ENCODE measurements at places on chromosomes 12 and 14.

DNA sequence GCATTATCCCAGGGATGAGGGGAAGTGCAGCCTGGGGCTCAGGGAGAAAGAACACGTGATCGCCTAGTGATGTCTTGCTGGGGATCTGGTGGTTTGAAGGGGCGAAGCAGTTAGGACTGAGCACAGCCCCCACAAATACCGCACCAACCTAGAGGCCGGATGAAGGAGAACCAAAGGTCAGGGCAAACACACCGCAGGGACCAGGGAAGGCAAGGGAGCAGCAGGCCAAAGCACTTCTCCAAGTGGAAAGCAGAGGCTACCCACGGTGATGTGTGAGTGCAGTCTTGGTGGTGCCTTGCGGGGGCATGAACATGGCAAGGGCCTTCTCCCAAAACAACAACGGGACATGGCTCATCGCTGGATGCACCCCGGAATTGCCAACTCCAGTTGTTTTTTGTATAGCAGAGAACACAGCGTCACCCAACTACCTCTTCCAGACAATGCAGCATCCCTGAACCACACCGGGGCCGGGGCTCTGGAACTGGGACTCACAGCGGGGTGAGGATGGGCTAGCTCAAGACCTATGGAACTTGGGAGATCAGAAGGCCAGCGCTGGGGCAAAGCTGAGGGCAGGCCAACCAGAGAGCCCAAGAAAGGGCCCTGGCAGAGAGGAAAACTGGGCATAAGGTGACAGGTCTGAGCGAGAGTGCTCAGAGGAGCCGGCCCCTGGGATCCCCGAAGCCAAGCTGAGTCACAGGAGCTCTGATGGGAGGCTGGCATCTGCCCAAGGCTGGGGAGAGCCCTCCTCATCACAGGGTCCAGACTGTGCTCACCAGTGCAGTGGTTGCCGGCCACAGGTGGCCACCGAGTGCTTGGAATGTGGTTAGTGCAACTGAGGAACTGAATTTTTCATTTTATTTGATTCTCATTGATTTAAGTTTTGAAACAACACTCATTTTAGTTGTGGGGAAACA lies 11.1 kb downstream of the GALNT16 start:
- DNase-seq: no peak

DNA sequence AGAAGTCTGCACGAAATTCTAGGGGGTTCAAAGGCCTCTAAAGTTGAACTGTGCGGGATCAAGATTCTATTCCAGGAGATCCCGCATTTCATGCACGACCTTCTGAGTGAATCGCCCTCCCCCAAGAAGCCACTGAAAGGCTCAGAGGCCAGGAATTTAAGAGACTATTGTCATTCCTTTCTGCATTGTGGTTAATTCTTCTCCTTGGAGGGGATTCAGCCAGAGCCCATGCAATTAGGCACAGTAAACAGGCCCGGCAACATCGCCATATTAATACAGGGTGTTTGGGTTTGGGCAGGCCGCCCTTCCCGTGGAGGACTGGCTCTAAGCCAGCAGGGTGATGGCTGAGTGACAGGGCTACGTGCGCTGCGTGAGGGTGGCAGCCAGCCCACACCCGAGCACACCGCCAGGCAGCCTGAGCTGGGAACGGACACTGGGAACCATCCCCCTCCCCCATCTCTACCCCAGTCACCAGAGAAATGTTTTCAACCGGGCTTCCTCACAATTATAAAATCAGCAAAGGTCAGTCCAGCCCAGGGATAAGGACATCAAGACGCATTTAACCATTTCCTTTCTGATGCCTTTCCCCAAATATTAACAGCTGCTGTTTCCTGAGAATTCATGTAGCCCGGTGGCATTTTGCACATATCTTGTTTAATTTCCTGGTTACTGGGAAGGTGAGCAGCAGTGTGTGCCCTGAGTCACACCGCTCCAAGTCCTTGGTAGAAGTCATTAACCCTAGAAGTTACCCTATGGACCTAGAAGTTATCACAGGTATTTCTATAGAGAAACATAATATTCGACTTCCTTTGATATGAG lies 12.5 kb downstream of the EGLN3 start:
- peak; percentile 15 for DNase-seq

DNA sequence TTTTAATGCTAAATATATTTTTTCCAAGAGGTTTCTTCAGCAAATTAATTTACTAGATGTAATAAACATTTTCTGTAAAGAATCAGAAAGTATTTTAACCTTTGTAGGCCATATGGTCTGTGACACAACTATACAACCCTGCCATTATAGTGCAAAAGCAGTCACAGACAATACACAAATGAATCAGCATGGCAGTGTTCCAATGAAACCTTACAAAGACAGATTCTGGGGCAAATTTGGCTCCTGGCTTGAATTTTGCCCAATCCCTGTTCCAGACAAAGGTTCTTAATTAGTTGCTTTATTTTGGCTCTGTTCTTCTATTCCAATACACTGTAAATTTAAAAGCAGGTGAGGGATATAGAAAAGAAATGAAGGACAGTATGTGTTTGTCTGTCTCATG lies 352.5 kb downstream of the C12orf50 start:
- DNase-seq: no peak

- no peak for DNase-seq
Observed at GRCh38 chr12:106193394-106194215, 54.2 kb downstream of the CKAP4 start.

GRCh38 chr14:105091517-105092170 lies 26.4 kb upstream of the GPR132 start:
- no peak for DNase-seq

- no peak for DNase-seq
Observed at GRCh38 chr12:42469355-42470175, 120.0 kb downstream of the PRICKLE1 start.

DNA sequence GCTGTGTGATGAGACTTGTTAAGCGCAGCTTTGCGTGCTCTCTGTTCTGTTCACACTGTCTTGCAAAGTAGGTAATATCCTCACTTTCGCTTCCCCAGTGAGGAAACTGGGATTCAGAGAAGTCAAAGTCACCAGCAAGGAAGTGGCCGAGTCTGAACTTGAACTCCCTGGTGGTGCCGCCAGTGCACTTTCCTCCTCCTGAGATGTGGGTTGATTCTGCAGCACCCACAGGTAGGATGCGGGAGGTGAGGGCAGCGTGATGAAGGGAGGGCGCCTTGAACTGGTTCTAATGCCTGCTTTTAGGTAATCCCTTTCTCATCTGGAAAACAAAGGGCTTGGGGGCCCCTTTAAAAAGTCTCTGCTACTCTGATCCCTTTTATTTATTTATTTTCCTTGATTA lies 54.9 kb upstream of the IGF1 start:
- no peak for DNase-seq

GRCh38 chr12:108271951-108272872 lies 66.9 kb downstream of the CMKLR1 start:
- DNase-seq: no peak

DNA sequence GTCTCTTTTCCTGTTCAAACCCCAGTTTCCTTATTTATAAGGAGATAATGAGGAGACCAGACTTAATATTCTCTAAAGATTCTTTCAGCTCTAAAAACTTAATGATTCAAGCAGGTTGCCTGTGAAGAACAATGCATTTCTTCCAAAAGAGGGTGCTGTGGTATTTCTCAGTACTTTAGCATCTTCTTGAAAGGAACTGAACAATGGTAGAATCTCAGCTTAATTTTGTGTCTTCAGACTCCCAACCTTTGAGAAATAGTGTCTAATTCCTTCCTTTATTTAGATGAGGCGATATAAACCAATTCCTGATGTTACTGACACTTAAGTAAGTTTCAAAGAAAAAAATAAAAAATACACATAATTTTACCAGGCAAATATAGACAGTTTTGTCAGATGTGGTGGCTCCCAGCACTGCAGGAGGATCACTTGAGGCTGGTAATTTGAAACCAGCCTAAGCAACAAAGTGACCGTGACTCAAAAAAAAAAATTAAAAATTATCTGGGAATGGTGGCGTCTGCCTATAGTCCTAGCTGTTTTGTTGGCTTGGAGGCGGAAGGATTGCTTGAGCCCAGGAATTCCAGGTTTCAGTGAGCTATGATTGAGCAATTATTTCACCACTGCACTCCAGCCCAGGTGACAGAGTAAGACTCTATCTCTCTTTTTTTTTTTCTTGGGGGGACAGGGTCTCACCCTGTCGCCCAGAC lies 76.9 kb upstream of the PSMA6 start:
- DNase-seq: no peak

All from cerebellar nuclear complex (tissue), 1 donor.